ENCODE measurements at places on chromosomes 4 and X.

DNA sequence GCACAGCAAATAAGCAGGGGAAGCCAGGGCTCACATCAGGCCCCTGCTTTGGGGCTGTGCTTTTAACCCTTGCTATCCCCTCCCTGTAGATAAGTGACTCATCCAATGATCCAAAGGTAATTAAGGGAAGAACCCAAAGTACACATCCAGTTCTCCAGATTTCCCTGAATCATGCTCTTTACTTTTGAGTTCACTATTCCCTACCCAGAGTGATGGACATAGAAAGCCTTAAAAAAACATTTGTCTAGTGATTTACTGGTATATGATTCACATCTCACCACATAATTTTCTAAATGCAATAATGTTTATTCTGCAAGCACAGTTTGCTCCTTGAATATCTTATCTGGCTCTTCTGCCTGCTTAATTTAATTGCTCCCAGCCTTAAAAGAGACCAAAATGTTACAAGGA lies 136.2 kb downstream of the PPP3CA start:
- no peak for DNase-seq

DNA sequence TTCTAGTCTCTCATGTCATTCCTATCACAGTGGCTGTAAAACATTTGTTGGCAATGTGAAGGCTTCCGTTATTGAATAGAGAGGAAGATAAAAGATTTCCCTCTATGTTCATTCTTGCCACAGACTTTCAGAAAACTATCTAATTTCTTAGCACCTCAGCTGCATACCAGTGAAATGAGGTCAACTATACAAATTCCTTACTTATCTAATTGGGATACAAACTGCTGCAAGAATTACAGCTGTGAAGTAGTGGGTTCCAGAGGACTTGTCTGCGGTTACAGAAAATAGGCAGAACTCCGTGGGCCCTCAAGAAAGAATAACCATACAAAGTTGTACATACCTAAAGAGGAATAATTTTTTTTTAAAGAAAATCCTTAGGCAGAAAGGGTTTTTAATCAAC lies 175.8 kb downstream of the PPP1R2C start:
- no peak for DNase-seq

DNA sequence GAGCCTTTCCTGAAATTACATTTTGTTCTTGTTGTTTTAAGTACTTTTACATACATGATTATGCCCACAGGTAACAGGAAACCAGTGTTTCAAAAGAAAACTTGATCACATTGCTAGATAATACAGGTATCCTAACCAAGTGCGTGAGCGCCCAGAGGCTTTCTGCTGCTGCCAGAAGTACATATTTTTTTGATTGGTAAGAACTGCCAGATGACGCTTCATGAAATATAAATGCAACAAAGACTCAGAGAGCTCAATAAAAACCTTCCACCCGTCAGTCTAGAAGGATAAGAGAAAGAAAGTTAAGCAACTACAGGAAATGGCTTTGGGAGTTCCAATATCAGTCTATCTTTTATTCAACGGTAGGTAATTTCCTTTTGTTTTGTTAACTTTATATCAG lies at the start of gene EPGN:
Gene EPGN, plus strand, starts transcription at position 256 of the 400 bp plus-strand sequence. Its CDS starts 64 bp downstream, at position 320.
- no peak for DNase-seq

- no peak for DNase-seq
Measured at GRCh38 chr4:115274545-115274944, 161.1 kb upstream of the NDST4 start.

DNA sequence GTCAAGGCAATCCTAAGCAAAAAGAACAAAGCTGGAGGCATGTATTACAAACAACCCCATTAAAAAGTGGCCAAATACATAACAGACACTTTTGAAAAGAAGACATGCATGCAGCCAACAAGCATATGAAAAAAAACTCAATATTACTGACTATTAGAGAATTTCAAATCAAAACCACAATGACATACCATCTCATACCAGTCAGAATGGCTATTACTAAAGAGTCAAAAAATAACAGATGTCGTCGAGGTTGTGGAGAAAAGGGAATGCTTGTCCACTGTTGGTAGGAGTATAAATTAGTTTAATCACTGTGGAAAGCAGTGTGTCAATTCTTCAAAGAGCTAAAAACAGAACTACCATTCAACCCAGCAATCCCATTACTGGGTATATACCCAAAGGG lies 604.6 kb upstream of the GRIA3 start:
- no peak for DNase-seq

DNA sequence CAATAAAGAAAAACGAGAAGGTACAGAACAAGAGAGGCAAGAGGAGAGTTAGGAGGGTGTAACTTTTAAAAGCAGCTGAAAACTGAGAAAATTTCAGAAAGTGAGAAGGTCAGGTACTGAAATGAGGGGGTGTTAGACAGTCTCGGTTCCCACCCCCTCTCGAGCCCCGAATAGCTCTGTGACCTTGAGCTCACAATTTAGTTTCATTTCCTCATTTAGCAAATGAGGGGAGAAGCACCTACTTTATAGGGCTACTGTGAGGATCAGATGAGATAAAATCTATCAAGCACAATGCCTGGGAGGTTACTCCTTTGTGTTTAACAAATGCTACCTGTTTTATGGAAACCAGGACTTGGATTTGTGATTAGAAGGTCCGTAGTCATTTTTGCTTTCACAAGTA lies 4.9 kb downstream of the UGT8 start:
- no peak for DNase-seq

DNA sequence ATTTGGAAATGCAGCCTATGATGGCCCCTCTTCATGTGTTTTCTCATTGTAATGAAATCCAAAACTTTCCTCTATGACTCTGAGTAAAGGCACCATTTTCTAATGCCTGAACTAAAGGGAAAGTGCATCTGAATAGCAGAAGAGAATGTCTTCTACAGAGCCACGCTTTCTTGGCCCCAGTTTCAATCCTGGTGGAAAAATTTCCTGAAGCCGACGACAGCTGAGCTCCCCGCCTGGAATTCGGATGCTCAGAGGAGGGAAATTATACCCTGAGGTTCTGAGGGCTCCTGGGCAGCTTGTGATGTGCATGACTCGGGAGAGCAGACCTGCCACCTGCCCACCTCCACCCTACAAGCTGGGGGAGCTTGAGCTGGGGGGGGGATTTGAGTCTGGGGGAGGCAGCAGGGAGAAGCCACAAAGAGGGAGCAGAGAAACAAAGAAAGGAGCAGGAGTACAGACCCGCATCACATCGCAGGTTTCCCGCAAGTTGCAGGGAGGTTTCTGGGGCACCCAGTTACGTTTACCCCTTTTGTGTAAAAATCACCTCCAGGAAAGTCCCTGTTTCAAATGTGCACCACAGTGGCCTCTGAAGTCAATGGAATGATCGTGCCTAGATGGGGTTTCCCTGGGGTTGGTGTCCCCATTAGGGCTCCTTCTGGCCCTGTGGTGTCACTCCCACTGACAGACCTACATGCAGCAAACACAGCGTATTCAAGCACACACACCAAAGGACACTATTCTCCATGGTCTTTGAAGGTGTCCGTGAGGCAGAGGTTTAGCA lies 145.6 kb upstream of the RBPJ start:
- no peak for DNase-seq

DNA sequence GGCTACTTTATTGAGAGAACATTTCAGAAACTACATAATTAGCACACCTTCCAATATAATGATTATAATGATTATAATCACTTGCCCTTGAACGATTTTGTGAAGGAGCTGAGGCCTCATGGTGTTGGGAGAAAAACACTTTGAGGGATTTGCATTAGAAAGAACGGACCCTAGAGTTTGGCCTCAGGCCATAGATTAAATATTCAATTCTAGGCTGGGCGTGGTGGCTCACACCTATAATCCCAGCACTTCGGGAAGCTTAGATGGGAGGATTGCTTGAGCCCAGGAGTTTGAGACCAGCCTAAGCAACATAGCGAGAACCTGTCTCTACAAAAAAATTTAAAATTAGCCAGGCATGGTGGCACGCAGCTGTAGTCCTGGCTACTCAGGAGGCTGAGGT lies 12.9 kb upstream of the PRKG2 start:
- no peak for DNase-seq

DNA sequence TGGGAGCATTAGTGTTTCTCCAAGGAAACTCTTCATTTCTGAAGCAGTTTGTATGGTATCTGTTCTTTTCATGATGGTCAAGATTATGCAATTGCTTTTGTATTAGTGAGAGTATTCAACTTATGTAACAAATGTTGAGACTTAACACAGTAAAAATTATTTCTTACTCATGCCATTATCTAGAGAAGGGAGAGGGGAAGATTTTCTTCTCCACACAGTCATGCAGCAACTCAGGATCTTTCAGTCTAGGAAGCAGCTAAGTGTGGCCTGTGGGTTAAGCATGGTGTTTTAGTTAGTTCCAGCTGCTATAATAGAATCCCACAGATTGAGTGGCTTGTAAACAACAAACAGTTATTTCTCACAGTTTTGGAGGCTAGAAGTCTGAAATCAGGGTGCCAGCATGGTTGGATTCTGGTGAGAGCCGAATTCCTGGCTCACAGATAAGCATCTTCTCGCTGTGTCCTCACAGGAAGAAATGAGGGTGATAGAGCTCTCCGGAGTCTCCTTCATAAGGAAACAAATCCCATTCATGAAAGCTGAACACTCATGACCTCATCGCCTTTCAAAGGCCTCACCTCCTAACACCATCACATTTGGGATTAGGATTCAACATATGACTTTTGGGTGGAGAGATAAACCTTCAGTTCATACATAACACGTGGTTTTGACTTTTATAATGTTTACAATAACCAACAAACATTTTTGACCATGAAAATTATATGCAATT lies 101.2 kb downstream of the FRMPD4 start:
- DNase-seq, result no peak

- DNase-seq, result no peak
Measured at GRCh38 chr4:150402871-150403272, 179.1 kb upstream of the MAB21L2 start.

DNA sequence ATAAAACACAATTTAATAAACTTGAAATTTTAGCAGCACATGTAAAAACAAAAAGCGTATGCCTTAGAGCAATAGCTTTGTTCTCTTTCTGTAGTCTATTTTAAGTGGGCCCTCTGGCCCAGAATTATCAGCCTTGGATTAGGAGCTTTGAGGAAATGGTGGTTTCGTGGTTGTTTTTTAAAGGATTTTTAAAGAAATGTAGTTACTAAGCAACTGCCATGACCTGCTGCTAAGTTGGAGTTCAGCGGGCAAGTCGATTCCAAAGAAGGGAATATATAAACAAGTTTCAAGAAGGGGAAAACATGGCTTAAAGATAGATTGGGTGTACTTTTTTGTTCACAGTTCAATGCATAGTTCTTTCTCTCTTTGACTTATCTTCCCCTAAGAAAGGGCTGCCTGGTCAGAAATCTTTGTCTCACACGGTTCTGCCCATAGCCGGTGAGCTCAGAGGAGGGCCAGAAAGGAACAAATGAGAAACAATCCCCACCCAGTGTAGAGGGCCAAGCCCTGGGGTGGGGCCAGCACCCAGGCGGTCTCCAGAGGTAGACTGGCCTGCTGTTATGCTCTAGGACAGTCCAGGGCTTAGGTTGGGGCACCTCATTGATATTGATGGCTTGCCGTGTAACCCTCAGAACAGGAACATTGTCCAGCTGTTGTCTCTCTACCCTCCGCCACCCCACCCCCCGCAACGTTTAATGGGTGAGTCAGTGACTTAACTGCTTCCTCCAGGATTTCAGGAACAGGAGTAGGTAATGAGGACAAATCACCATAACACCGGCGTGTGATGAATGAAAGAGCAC lies 32.5 kb downstream of the DLG3 start:
- DNase-seq, result no peak

GRCh38 chrX:120672389-120672788 lies 42.5 kb upstream of the C1GALT1C1 start:
- DNase-seq, result no peak

DNA sequence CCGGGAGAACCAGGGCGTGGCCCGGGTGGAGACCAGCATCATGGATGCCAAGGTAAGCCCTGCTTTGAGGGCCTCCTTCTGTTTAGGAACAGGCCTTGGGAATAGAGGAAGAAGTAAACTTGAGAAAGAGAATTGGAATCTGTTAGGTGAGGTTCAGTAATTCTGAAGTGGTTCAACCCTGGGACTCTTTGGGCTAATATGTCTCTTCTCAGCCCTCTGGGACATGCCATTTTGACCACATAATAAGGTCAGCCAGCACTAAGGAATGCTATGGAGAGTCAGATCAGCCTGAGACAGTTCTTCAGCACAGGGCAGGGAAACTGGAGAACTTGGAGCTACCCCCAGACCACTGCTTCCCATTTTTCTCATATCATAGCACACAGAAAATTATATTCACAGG lies 63.3 kb upstream of the PRPS1 start:
- no peak for DNase-seq

DNA sequence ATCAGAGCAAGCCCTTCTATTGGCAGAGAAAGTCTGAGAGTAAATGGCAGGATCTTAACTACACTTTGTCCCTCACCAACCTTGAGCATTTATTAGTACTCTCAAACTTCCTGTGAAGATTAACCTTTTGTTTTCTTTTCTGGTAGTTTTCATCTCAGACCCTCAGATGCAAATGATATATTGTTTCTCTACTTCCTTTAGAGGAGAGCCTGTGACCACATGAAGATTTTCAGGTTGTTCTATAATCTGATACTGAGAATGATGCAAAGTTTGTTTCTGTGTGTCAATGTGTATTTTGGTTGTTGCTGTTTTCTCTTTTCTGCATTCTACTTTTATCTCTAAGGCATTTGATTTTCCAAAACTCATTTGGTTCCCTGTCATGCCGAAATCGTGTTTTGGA lies 165.8 kb upstream of the CYSLTR1 start:
- DNase-seq, result no peak

- no peak for DNase-seq
Measured at GRCh38 chr4:142098900-142099545, 462.6 kb downstream of the IL15 start.

DNA sequence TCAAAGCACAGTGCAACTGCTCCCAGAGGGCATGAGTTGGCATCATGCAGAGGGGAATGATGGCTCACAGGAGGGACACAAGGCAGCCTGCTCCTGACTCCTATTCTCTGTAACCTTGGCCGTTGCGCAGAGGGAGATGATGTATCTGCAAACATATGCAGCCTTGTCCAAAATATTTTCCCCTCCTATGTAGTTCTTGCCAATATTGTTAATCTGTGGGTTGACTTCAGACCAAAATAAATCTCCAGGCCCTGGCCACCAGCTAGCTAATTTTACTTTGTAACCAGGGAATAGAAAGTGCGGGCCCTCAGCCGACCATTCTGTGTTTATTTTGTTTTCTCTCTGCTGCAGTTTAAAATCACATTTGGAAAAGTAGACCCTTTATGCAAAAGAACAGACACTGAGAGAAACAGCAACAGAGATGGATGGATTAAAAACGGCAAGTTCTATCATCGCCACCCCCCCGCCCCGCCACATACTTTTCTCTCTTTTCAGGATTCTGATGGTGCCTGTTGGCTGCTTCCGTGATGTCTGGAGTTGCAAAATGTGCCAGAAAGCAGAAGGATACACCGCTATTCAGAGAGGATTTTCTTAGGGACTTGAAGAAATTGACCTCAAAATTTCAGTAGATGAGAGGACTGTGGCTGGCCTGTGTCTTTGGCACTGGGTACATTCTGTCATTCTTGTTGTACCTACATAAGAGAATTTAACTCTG lies 185.3 kb upstream of the BCOR start:
- no peak for DNase-seq

DNA sequence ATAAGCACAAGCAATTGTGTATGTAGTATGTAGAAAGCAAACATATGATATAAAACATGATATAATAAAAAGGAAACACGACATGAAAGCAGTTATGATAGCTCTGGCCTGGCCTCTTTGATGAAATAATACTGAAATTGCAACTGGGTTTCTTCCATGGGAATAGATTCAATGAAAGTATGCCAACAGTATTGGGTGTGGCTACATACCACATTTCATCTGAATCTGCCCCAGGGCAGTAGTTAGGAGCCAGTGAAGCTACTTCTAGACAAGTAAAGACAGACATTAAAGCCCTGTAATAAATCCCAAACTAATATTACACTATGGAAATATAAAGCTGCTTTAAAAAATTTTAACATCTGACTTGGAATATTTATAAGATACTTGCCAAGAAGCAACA lies 207.3 kb downstream of the FBXW7 start:
- no peak for DNase-seq
